ENCODE measurements at places on chromosomes 11 and 22.
A peak's percentile ranks its signal among the peaks of the same experiment; 100 is the strongest.

GRCh38 chr11:77821349-77821851, 456 bp downstream of the AAMDC start:
- DNase-seq, result no peak

DNA sequence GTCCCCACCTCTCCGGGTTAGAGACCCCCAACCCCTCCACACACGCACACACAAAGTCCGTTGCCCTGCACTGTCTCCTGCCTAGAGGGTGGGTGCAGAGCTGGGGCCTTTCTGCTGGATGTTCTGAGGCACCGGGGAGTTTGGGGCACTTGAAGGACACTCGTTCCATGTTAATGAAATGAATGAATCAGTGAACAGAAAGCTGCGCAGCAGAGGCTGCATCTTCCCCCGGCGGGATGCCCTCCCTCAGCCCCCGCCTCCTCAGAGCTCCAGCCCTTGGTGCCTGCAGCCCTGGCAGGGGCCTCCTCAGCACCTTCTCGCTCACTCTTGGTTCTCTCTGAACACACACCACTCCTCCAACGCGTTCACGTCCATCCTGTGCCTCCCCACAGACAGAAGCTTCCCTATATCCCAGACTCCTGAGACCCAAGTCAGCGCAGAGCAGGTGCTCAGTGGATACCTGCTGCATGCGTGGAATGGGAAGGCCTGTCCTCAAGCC, 611.9 kb downstream of the TBC1D22A start:
- no peak for DNase-seq

- DNase-seq, result no peak
Measured at GRCh38 chr11:2651826-2652271, 47.9 kb downstream of the KCNQ1OT1 start.

DNA sequence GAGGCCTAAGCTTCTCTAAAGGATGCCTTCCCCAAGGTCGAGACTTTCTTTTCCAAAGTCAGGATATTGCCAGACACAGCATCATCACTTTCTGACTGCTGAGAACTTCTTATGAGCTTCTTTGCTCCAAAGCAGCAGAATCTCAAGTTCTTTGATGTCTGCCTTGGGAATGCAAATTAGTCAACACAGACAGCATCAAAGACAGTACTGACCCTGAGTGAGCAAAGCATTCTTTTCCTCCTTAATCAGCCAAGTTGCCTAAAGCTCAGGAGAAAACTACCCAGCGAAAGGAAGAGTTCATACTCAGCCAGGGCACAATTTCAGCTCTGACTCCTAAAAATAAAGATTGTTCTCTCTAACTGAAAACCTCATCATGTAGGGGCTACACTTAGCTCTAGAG, 98.0 kb downstream of the SLC36A4 start:
- DNase-seq, result no peak

DNA sequence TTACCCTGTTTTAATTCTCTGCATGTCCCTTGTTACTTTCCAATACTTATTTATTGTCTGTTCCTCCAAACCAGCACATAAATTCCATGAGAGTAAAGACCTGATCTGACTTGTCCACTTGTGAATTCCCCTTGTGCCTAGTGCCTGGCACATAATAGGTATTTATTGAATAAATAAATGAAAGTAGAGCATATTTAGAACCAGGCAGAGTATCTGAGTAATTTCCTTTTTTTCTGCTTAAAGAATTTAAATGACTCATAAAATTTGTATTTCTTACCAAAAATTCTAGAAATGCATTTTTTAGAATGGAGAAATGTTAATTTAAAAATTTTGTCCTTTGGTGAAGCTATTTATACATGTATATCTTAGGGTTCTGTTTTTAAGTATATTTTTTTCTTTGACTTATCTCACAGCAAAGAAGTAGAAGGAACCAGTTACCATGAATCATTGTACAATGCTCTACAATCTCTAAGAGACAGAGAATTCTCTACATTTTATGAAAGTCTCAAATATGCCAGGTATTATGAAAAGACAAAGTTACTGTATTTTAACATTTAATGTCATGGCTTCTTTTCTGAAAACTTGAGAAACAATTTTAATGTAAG, 96.8 kb downstream of the ATM start:
- DNase-seq, result no peak

GRCh38 chr11:126587541-126587940, 232.1 kb downstream of the ST3GAL4 start:
- DNase-seq, result no peak

DNA sequence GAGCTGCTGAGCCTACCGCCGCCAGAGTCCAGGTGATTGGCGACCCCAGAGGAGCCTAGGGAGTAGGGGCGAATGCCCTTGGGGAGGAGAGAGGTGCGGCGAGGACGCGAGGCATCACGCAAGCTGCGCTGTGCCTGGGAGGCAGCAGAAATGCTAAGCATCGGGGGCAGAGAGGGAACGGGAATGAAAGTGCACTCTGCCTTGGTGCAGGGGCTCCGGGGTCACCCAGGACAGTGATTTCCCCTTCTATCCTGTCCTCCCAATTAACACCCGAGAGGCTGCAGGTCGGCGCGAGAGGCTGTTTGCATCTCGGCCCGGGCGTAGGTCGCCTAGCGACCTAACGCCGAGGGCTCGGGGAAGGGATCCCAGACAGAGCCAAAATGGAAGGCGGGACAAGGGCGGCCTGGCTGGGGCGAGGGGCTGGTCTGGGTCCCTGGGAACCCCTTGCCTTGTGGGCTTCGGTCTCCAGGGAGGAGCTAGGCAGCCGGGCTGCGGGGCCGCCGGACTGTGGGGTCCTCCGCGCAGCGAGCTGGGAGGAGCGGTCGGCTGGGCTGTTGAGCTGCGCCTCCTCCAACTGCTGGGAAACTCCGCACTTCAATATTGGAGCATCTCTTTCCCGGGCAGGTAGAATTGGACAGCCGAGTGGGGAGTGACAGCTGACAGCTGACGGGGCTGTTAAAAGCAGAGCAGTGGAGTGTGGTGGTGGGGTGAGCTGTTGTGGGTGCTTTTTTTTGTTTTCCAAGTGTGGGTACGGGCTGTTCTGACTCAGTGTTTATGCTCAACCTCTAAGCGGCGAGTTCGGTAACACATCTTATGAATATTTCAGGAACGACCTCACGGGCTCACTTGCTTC, 657 bp downstream of the ELMOD1 start:
- DNase-seq, result peak; percentile 29

Data from GM19239 (cell line).